ENCODE measurements at places on chromosomes 2 and 18.
A peak's percentile ranks its signal among the peaks of the same experiment; 100 is the strongest.

DNA sequence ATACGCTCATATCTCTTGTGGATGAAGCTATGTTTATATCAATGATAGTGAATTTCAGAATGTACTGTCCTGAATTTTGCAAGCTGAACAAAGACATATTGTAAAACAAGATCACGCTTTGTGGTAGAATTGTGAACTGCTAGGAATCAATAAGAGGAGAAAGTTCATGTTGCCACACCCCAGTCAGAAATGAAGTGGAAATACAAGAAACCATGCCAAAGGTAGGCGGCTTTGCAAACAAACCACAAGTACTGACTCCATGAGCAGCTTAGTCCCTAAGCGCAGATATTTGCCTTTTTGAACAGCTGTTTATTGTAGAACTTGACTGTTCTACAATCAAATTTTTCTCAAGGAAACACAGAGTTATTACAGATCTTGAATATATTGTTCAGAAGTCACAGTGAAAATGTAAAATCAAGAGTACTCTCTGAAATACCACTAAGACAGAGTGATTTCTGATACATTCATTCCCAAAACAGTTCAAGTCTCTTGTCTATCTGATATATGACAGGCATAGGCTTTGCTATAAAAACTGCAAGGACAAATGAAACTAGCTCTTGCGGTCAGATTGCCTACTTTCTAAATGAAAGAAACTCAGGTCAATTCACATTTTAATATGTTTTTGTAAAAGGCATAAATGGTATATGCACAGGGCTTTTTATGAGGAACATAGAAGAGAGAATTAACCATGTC, 120.9 kb upstream of the CDH19 start:
- DNase-seq, result no peak

GRCh38 chr18:66328296-66328878, 275.5 kb downstream of the CDH19 start:
- DNase-seq, result no peak

GRCh38 chr2:216636551-216637450, 3.6 kb downstream of the IGFBP2 start:
- DNase-seq, result no peak

DNA sequence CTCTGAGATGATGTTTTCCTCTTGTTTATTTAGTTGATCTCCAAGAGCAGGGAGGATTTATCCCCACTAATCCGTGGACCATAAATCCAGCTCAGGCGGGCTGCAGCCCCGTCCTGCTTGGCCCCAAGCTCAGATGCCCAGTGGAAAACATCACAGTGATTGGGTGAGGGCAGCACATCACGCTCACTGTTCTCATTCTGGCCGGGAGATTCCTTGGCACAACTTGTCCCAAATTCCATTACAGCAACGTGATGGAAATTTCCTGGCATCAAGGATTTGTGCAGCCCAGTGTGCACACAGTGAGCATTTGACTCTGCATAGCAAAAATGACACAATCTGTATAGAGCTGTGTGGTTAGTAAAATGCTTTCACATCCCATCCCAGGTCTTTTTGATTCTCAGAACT, 96.8 kb downstream of the VAPA start:
- no peak for DNase-seq

DNA sequence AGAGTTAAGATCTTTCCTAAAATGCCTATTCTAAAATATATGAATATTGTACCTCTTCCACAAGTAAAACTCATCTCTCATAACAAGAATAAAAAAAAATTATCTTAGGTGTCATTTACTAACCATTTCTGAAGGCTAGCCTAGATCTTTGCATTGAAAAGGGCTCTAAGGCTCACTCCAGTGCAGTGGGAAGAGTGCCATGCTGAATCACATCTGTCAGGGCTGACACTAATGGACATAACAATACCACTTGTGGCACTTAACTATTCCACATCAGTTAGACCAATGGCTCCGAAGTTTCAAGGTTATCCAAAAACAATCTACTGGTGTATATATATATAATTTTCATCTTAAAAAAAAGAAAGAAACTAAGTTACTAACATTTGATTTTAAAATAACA, 130.2 kb downstream of the EXOC6B start:
- DNase-seq, result no peak

GRCh38 chr2:226477221-226478108, 322.2 kb downstream of the IRS1 start:
- DNase-seq, result no peak

DNA sequence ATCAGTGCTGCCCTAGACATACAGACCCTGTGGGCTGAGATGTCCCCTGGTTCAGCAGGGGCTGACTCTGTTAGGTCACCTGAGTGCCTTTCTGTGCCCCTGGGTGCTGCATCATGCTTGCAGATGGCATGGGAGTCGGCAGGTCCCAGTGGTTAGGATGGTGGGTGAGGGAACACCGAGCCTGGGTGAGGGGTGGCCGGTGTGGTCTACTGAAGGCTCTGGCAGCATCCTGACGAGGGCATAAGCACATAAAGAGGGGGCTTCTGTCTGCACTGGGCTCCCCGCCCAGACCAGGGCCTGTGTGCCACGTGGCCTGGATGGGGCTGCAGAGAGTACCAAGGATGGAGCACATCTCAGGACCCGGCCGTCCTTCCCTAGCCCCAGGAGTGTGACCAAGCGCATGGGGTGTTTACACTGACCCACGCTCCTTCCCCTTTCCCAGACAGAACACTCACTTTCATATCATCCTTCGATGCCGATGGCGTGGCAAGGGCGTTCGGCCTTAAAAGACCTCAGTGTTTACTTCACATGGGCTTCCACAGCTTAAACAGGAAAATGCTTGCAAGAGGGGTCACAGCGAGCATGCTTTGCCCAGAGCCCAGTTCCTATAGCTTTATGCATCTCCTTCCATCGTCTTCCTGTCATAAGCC, 115.1 kb downstream of the STPG4 start:
- no peak for DNase-seq

- DNase-seq, result no peak
These were observed 17.4 kb downstream of the KIF3C start for GRCh38 chr2:25964891-25965290.

GRCh38 chr2:6353669-6354068, 512.0 kb downstream of the CMPK2 start:
- no peak for DNase-seq

- DNase-seq, result peak; percentile 69
These were observed 13.8 kb upstream of the SATB2 start for GRCh38 chr2:199471443-199472057.

DNA sequence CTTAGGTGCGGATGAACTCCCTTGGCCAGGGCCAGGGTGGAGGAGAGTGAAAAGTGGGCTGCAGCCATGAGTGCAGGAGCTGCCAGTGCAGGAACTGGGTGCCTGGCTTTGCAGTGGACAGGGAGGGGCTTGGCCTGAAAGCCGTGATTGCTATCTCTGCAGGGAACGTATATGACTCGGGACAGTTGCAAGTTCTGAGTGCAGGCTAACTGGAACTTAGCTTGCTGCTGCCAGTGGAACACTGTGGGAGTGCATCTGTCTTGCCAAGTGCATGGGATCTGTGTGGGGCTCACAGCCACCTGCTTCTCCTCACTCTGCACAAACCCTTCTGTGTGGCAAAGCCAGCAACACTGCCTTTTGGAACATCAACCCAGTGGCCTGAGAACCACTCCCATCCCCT, 36.9 kb downstream of the FLACC1 start:
- DNase-seq, result no peak

GRCh38 chr18:74768096-74768495, 170.4 kb downstream of the ZNF407 start:
- no peak for DNase-seq

DNA sequence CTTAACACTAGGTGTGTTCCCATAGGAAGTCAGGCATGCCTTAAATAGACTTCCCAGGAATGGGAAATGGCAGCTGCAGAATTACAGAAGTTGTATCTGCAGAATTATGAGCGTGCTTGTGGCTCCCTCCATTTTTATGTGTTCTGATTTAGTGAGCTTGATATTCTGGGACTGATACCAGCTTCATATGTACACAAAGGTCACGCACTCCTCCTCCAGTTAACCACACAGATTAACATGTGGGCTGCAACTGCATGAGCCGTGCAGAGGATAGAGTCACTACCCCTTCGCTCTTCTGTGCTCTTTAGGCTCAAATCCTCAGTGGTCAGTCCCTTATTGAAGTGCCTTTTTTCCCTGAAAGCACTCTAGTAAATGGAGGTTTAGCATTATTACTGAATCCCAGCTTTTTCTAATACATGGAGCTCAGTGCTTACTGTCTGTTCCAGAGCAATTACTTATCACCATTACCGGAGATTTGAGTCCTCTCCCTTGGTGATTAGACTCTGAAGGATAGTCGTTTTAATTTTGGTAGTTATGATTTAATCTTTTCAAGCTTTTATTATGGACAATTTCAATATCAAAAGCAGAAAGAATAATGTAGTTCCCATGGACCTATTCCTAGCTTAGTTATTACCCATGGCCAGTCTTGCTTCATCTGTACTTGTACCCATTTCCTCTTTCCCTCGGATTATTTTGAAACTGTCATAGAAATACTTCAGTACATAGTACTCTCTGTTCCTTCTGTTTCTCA, 238.3 kb downstream of the PRKCE start:
- DNase-seq, result no peak

DNA sequence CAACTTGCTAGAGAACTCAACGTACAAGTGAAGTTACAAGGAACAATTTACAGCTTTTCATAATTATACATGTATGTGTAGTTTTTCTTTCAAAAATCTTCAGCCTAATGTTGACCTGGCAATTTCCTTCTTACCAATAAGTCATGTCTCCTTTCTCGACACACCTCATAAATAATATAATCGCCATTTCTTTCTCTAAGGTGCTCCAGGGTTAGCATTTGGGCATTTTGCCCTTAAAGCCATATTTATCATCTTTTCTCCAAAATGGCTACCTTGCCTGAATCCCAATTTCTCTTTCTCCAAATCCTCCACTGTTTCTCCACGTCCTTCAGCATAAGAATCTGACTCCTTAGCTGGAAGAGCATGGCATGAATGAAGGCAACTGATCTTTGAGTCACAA, 50.3 kb upstream of the RAB27B start:
- DNase-seq, result no peak

DNA sequence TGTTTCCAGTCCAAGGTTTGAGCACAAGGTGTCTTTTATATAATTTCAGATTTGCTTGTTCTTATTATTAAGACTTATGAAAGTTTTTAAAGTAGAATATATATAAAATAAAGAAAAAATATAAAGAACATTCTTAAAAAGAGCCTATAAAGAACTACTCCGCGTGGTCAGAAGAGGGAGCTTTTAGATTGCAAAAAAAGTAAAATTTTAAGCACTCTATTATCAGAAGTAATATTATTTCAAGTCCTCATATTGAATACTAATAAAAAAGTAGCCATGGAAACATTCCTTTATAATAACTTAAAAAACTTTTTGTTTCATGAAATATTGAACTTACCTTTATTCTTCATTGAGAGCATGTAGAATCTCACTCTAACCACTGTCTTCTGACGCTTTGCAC, 51.4 kb downstream of the LINC00305 start:
- DNase-seq, result no peak

DNA sequence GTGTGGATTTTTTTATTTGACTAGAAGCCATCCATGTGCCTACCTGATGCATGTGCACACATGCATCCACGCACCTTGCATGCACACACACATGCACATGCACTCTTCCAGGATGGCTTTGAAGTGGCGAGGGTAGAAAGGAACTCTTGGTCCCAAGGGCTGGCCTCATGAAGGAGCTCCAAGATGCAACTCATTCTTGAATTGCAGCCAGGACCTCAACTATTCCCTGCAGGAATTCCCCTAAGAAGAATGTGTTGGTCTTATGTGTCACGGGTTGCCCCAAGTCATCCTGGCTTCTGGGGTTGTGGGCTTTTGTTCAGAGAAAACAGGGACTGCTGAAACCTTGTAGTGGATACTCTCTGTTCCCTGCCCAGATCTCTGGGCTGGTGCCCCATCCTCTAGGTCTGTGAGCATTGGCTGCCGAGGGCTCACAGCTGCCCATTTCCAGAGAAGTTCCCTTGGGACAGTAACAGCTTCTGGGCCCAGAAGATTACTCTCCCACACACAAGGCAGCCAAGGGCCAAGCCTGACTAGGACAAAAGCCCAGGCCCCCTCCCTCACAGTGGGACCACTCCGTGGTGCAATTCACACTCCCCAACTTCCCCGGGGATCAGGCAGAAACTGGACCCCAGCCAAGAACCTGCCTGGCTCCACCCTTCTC, 137.6 kb downstream of the COPS8 start:
- no peak for DNase-seq

DNA sequence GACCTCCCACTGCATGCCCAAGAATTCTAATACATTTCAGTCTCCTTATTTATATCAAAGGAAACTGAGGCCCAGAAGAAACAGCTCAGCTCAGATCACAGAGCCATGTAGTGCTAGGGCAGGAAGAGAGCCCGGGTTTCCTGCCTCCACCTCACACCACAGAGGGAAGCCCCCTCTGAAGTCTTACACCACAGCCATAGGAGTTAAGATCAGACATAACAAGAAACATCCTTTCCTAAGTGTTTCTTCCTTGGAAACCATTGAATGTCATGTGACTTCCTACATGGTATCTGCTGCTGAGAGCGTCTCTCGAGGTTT, 102.1 kb downstream of the MTCL1 start:
- no peak for DNase-seq

DNA sequence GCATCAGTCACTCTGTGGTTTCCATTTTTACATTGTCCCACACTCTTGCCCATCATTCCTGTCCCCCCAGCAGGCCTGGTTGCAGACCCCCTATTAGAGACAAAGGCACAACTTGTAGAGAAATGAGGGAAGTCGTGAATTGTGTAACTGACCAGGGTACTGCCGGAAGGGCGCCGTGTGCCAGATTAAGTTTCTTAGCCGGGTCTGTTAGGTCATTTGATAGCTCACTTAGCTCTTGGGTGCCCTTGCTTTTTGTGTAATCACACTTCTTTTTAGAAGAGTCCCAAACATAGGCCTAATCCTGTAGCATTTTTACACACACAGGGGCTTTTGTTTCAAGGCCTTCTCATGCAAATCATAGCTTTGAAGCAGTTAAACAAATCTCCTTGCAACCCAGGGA, 87.2 kb downstream of the CTAGE1 start:
- no peak for DNase-seq

GRCh38 chr2:12441750-12442475, 274.8 kb upstream of the TRIB2 start:
- DNase-seq, result no peak

DNA sequence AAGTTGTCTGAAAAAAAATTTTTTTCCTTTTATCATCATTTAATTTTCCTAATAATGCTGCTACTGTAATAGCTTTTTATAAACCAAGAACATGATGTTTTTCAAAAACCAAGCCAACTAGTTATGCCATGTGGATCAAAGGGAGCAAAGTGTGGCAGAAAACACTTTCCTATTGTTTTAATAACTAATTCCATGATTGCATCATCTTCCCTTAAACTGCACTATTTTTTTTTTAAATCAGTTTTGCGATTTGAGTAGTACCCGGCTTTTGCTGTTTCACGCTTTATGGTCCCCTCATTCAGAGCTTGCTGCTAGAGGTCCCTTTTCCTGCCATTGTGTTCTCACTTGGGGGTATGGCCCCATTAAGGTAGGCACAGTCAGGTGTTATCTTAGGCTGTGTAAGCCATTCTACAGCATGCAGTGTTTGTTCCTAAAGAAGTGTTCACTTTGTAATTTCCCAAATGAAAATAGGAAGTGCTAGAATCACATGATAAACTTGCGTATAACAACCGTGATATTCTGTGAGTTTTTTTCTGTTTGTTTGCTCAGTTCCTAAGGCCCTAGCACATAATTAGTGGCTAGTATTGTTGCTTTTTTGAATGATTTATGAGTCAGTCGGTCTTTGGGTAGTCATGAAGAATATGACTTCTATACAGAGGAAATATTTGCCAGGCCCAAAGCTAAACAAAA, 225.8 kb downstream of the PTGR3 start:
- DNase-seq, result no peak

All from stimulated activated CD4-positive, alpha-beta T cell treated with anti-CD3 and anti-CD28 coated beads, Interleukin-15, amount 100 ng/mL, for 24 hours (primary cell).